NAMALWA (cell line): ENCODE measurements at places on chromosomes 2 and 18.

DNA sequence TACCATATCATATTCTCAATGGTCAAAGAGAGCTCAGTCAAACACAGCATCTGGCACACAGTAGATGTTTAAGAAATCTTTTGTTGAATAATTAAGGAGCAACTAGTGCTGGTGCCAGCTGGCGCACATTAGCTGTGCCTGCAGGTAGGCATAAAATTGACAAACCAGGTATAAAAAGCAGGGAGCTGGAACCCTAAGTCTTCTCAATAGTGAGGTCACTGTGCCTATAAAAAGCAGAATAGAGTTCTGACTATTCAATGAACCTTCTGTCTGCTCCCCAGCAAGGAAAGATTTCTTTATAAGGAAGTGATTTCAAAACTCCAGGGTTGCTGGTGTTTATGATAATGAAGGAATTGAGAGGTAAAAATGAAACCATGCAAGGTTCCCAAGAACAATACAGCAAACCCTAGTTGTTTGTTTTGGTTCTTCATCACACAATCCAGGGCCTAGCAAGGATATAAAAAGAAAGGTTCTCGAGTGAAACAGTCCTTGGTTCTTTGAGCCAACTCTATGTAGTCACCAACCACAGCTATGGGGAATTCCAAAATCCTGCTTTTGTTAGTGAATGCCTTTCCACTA lies 76.1 kb downstream of the THADA start:
- DNase-seq, result no peak

- DNase-seq, result no peak
These were observed 76.2 kb downstream of the FAM168B start for GRCh38 chr2:131016826-131017741.

DNA sequence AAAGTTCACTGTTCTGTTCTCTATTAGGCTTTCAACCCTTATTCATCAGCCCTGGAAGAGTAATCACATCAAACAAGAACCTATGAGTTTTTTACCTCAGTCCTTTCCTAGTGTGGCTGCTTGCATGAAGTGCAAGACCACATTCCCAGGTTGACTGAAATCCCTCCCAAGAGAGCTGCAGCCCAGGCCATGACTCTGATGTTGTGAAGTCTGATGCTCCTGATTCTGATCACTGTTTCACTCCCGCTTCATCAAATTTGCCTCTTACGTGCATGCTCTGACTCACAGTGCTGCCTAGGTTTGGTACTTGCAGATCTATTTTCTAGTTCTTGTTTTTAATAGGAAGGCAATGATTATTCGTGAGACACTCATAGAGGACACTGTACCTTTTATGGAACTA lies 58.2 kb upstream of the DSEL start:
- DNase-seq, result no peak

DNA sequence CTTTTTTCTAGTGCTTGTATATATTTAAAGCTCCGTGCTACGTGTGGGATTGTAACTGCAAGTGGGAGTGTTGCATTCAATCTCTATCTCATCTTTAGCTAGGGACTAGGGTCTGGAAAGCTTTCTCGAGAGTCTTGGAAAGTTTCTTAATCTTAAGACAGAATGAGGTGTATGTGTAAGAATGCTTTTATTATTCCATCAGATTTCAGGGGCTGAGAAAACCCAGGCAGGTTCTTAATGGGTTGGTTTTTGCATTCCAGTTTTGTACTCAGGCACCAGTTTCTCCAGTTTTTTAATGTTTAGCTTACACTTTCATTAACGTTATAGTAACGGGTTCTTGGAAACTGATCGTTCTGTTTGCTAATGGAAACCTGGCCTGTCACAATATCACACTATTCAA lies 20.3 kb downstream of the MRPL19 start:
- DNase-seq, result no peak

- no peak for DNase-seq
These were observed 28.4 kb downstream of the FAM228A start for GRCh38 chr2:24203029-24203786.

DNA sequence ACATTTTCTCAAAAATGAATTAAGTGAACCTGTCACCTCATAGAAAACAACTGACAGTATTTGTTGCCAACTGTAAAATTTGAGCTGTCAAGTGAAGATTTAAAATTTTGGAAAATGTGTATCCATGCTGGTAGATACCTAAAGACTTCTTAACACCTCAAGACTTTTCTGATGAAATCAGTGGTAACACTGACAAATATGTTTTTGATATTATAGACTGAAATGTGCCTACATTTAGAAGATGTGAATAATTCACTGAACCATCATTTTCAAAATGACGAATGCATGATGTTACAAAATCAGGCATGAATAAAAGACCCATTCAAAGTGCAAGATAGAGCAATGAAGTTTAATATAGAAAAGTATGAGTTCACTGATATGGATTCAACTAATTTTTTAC lies 51.5 kb upstream of the ASPRV1 start:
- DNase-seq, result no peak

DNA sequence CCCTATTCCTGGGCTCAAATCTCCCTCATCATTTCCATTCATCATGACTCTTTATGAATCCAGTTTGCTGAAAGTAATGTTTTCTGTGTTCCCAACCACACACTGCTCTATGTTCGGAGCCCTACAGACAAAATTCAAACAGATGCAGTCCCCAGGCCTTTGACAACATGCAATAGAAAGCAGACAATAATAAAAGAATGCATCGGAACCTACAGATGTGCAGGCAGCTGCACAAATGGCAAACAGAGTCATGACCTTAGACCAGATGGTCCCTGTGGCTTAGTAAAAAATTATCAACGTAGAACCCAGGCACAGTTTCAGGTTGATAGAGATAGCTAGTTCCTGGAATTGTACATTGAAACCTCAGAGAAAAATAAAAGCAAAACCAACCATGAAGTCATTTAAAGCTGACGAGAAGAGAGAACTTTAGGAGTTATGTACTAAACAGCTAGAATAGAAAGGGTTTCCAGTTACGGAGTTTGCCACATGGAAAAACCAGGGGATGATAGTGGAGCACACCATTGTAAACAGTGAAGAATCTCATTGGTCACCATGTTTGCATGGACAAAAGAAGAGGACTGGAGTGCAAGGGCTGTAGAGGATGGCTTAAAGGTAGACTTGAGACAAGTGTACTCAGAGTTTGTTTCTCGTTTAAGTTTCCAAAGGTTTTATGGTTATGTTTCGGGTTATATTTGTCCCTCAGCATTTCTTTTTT lies 23.2 kb upstream of the ACVR1 start:
- DNase-seq, result no peak

- peak; percentile 45 for DNase-seq
These were observed 320.6 kb downstream of the NCKAP5 start for GRCh38 chr2:133247631-133248030.

GRCh38 chr2:209456489-209456888 lies 32.6 kb downstream of the MAP2 start:
- no peak for DNase-seq

- no peak for DNase-seq
These were observed 48.3 kb downstream of the ASB1 start for GRCh38 chr2:238475034-238475433.

- no peak for DNase-seq
These were observed 58.1 kb downstream of the MAP4K3 start for GRCh38 chr2:39378968-39379367.

GRCh38 chr2:236168110-236169080 lies at the start of gene GBX2:
Gene GBX2 (minus strand): TSS chr2:236168386. CDS start chr2:236167971, 415 bp downstream.
- no peak for DNase-seq

DNA sequence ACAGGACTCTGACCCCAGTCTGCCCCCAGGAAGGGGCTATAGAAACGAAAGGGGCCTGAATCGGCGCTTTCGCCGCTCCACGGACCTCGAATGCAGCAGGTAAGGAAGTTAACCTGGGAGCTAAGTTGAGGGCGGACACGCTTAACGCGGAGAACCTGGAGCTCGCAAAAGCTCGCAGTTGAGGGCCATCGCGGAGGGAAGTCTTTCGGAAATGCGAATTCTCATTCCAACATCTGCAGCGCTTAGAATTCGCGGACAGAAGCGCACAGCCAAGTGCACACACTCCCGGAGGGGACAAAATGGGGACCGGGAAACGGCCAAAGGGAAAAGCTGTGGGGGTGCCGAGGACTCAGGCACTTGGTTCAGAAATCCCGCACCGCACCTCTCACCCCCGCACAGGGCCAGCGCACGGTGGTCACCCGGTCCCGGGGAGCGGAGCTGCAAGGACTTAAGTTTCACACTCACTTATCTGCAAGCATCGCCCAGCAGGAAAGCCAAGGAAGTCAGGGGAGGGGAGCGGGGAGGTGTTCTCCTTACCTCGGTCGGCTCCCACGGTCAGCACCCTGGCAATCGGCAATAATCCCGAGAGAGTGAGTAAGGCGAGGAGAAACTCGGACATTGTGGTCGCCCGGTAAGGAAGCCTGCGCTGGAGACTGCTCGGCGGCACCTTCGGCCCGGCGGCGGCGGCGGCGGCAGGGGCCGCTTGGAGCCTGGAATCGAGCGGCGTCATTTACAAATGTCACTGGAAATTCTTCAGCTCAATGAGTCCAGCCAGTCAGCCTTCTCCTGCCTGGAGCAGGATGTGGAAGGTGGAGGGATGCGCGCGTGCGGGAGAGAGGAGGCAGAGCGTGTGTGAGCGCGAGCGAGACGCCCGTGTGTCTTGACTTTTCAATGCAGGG lies 456 bp downstream of the LRP1B start:
- no peak for DNase-seq

DNA sequence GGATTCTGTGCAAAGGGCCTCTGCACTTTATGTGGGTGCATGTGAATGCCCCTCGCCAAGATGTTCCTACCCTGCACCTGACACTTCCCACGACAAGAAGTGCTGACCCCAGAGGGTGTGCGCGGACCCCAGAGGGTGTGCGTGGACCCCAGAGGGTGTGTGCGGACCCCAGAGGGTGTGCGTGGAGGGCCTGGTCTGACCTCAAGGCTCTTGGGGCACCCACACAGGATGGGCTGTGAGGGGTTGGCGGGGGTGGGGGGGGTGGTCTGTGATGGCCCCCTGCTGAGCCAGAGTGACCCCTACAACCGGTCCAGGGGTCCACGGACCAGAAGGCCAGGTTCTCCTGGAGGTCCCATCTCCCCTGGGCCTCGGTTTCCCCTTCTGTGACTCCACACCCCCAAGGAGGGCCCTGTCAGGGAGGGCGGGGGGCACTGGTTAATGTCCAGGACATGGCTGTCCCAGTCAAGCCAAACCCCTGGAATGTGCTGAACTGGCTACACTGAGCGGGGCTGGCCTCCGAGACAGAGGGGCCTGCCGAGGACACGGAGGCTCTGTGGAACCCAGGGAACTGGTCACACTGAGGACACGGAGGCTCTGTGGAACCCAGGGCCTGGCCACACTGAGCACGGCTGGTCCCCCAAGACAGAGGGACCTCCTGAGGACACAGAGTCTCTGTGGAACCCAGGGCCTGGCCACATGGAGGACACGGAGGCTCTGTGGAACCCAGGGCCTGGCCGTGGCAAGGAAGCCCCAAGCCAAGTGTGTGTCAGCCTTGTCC lies 3.1 kb downstream of the NEU4 start:
- no peak for DNase-seq

DNA sequence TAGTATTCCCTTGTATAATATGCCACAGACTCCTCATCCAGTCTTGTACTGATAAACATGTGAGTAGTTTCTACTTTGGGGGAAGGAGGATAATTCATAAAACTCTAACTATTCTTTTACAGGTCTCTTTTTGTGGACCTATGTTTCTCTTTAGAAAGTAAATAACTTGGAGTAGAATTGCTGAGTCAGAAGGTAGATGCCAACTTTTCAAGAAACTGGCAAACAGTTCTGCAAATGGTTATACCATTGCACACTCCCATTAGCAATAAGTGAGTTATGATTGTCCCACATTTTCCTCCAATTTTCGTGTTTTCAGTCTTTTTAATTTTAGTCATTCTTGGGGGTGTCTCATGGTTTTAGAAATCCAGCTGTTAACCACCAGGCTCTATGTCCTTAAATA lies 477.2 kb upstream of the LRRTM4 start:
- DNase-seq, result no peak

DNA sequence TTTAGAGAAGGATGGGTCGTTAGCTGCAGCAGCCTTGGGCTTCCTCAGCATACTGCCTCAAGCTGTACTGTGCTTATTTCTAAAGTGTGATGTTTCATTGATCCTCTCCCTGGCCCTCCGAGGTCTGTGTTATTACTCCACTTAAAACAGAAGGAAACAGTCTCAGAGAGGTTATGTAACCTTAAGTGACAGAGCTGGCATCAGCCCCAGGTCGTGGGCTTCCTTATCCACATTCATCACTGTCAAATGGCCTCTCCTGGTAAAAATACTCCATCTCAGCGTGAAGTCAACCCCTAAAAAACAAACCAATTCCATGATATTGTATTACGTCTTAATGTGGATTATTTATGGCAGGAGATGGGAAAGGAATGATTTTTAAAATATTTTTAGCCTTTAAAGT lies 153.3 kb upstream of the NOSTRIN start:
- no peak for DNase-seq

- no peak for DNase-seq
These were observed 197.3 kb downstream of the CELF4 start for GRCh38 chr18:37368110-37368954.

- no peak for DNase-seq
These were observed 448 bp downstream of the YPEL5 start for GRCh38 chr2:30147196-30147714.

- no peak for DNase-seq
These were observed 288.9 kb upstream of the ETAA1 start for GRCh38 chr2:67108231-67108630.

- DNase-seq, result no peak
These were observed 8.5 kb downstream of the KLHL30 start for GRCh38 chr2:238146884-238147544.

GRCh38 chr2:19114126-19114525 lies 244.3 kb downstream of the OSR1 start:
- no peak for DNase-seq

GRCh38 chr18:54877076-54877475 lies 48.8 kb downstream of the RAB27B start:
- DNase-seq, result no peak

DNA sequence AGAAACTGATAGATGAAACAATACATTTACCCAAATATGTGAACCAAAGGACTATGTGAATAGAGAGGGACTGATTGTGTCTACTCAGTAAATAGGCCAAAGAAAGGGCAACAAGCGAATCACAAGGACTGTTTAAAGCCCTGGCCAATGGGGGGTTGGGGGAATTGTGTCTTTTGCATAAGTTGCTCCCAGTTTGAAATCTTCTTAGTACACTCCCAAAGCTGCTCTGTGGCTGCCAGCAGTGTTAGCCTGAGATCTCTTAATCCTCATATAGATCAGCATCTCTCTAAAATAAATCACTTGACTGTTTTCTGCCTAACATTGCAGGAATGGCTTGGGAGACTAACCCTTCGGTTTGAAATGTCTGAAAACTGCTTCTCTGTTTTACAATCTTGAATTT lies 236.4 kb downstream of the PLCL1 start:
- no peak for DNase-seq

- DNase-seq, result no peak
These were observed 387.8 kb upstream of the RAB12 start for GRCh38 chr18:8221452-8221851.
